Nephron progenitor cell (in vitro differentiated cells): ENCODE measurements at places on chromosomes 12 and 14.

GRCh38 chr12:127083008-127083949, 1183.7 kb upstream of the TMEM132C start:
- no peak for DNase-seq

DNA sequence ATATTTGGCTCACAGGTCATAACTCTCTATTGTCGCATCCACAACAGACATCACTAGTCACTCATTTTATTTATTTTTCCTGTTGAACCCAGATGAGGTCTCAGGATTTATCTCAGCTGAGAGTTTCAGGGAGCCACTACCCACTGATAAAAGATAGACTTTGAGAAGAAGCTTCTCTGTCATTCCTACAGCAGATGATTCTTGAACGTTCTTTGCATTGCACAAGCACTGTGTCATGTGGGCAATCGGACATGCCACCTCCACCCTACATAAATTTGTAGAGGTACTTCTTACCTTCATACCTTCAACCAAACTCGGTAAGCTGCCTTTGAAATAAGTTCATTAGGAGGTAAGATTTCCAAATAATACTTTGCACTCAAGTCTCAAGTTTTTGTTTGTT, 627.9 kb upstream of the TBX3 start:
- DNase-seq = no peak

GRCh38 chr14:100332797-100333196, 9.7 kb downstream of the SLC25A47 start:
- DNase-seq = peak; percentile 29

DNA sequence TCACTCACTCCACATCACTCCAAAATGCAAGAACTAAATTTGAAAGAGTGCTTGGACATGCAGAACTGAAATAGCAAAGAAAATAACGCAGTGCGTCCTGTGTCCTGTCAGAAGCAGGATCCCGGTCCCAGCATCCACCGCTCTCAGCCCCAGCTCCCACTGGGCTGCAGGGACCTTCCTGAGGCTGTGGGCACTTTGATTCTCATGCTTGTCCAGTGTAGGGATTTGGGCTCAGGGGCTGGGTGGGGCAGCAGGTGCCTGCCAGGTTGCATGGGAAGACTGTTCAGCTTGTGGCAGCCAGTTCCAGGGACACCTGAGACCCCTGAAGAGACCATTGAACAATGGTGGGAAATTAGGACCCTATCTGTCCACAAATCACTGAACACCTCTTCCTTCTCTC, 140.0 kb upstream of the FKBP4 start:
- no peak for DNase-seq

DNA sequence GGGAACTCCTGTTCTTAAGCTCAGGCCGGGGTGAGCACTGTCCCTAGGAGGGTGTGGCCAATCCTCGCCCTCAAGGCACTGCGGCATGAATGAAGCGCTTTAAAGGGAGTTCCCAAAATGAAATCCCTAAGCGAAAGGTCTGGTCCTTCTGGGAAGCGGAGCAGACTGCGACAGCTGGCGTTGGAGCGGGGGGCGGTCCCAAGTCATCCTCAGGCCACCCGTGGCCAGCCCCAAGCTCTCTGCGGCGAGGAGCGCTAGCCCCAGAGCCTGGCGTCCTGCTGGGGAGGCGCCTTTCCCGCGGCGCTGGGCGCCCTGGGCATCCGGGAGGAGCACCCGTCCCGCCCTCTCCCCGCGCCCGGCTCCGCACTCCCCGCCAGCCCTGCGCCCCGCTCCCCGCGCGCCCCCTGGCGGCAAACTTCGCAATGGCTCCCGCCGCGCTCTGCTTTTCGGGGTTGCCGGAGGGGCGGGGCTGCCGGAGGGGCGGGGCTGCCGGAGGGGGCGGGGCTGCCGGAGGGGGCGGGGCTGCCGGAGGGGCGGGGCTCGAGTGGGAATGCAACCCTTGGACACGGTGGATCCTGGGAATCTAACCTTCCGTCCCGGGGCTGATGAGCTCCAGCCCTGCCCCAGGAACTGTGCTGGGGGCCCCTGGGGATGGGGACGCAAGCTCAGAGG, 25.4 kb downstream of the ZBTB42 start:
- DNase-seq = peak; percentile 99

DNA sequence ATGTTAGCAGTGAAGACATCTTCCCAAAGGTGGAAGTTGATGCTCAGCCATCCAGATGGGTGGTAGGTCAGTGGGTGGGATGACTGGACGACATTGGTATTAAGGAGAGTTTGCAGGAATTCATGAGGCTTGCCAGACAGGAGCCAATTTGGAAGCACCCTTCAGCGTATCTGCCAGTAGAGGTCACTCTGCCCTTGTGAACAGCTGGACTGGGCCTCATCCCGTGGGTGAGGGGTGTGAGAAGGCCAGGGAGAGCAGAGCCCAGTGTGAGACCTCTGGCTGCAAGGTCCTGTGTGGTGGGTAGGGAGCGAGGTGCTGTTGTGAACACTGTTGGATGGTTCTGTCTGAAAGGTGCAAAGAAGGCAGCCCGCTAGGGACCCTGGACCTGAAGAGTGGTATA, 37.7 kb downstream of the SLC5A8 start:
- DNase-seq = peak; percentile 16

DNA sequence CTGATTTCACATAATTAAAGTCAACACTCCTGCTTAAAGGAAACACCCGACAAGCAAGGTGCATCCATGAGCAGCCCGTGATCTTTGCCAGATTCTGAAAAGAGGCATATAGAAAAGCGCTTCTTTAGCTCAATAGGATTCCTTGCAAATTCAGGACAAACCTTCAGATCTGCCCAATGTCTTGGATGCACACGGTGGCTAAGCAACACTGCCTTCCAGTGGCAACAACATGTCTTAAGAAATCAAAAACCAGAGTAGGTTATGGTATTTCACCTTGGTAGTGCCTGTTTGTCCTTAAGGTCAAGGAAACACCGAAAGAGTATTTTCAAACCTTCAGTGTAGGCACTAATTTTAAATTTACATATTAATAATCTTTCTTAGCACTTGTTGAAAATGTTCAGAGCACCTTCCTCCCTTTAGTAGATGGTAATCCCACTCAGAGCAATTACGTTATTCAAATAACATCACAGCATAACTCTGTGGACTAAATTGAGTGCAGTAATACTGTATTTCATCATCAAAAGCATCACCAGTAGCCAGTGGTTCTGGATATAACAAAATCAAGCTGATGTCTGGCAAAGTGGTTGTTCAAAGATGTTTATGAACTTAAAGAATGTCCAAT, 58.0 kb upstream of the CDKN3 start:
- DNase-seq = no peak

- DNase-seq = no peak
Measured at GRCh38 chr14:104769324-104770071, 16.6 kb downstream of the SIVA1 start.

- DNase-seq = no peak
Measured at GRCh38 chr14:78975734-78976133, 805.6 kb downstream of the NRXN3 start.

GRCh38 chr14:35708062-35708461, 101.0 kb downstream of the RALGAPA1 start:
- DNase-seq = no peak

GRCh38 chr12:1815108-1815507, 5.3 kb upstream of the LRTM2 start:
- DNase-seq = no peak

DNA sequence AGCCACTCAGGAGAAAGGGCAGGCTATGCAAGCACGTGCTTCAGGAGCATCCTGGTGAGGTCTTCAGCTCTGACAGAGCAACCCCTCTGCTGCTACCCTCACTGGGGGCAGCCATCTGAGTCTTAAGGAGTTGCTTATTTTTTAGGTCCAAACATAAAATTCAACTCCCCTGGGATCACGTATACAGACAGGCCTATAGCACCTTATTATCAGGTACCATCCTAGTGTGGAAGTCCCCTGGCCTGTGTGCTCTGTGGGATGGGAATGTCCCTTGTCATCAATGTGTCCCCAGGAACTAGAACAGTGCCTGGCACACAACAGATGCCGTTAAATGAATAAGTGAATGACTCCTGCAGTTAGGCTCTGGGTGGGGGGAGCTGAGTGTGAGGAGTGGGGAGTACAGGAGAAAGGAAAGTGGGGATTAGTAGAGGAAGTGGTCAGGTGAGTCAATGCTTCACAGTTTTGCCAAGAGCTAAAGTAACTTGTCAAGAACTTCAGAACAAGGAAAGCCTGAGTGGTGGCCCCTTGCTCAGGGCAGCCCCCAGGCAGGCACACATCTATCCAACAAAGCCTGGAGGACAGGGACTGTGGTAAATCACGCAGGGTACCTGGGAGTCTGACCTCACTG, 33.5 kb downstream of the DAD1 start:
- no peak for DNase-seq

- DNase-seq = no peak
Measured at GRCh38 chr14:64787619-64788018, 83.4 kb downstream of the PLEKHG3 start.

GRCh38 chr12:24244801-24245200, 295.3 kb upstream of the SOX5 start:
- DNase-seq = no peak

GRCh38 chr14:23929822-23930294, 23.7 kb upstream of the DHRS4 start:
- DNase-seq = peak; percentile 90

DNA sequence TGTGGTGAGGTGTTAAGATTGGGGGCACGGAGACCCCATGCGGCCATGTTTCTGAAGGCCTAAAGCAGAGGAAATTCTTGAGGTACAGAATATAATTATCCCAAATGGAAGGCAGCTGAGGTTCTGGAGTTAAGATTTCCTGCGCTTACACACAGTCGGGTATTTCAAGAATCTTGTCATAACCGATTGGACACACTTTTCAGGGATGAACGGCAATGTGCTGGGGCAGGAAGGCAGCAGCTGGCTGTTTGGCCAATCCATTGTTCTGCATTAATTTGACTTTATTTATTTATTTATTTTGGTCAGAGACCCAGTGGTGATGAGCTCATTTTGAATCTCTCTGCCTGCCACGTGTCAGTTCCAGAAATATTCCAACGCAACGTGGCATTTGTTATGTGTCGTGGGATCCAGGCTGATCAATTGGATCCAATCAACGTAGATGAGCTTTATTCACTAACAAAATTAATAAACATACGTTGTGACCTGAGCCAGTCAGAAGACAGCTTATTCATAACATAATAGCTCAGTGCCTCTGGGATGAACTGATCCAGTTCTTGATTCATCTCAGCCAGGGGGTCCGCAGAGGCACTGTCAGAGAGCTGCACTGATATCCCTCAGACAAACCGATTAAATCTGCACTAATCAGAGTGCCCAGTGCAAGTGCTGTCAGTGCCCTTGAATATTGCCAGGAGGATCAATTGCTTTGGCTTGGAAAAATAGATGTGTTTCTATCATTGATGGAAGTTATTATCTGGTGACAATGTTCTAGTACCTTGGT, 181.0 kb downstream of the KTN1 start:
- DNase-seq = no peak

GRCh38 chr12:122227341-122227740, 1.5 kb upstream of the DIABLO start:
- DNase-seq = no peak

GRCh38 chr12:52074971-52075724, 4.4 kb upstream of the SMIM41 start:
- no peak for DNase-seq

DNA sequence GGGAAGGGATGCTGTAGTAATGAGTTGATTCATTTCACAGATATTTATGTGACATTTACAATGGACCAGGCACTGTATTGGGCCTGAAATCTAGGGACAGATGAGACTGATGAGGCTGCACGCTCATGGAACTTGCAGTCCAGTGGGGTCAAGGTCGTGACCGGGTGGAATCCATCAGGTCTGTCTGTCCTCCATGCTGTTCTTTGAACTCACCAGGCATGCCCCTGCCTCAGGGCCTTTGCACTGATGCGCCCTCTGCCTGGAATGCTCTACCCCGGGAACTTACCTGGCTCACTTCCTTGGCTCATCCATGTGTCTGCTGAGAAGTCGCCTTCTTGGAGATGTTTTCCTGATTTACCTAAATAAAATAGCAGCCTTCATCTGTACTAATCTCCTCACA, 200.1 kb downstream of the VRK1 start:
- peak; percentile 8 for DNase-seq

- peak; percentile 24 for DNase-seq
Measured at GRCh38 chr12:41234692-41235091, 46.6 kb downstream of the PDZRN4 start.

DNA sequence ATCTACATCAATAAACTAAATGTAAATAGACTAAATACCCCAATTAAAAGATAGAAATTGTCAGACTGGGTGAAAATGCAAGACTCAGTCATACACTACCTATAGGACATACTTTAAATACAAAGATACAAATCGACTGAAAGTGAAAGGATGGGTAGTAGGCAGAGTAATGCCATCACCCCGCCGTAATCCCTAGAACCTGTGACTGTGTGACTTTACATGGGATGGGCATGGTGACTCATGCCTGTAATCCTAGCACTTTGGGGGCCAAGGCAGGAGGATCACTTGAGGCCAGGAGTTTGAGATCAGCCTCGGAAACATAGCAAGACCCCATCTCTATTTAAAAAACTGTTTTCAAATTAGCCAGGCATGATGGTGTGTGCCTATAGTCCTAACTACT, 2.6 kb upstream of the EVL start:
- no peak for DNase-seq

GRCh38 chr12:53467082-53467481, 15.2 kb downstream of the PCBP2 start:
- no peak for DNase-seq

DNA sequence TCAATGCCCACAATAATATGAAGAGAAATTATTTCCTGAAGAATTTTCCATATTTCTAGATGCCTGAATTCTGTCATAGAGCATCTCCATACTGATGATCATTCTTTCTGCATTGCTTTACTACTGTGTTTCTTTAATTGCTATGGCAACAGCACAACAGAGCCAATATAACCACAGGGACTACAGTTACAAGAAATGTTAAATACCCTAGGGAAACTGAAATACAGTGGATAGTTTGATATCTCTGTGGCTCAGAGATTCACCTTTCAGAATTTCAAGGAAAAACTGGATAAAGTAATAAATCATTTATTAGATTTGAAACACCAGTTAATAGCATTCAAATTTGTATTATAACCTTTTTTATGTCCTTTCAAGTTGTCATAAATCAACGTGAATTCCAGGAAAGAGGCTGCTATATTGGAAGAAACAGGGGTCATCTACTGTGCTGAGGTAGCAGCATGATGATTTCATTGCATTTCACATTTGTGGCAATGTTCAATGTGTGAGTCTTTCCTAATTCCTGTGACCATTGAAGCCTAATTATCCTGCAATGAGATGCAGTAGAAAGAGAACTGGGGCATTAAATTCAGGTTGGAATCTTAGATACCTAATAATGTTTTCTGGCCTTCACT, 267.1 kb downstream of the LRFN5 start:
- DNase-seq = no peak

GRCh38 chr12:52631264-52631663, 12.9 kb upstream of the KRT73 start:
- no peak for DNase-seq

DNA sequence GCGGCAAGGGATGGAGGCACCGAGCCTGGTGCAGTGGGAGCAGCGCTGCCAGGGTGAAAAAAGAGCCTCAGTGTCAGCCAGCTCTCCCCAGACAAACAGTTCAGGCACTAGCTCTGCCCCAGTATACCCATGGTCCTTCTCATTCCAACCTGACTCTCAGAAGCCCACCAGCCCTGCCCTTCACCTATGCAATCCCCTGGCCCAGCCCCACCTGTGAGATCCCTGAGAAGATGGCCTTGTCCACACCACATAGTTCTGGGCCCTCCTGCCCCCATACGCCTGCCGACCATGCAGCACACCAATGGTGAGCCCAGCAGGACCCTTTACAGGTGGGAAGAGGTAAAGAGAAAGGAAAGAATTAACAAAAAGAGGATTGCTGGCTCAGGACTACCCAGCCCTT, 6.5 kb downstream of the KMT2D start:
- no peak for DNase-seq
